Panc1 (cell line): ENCODE measurements at places on chromosomes 12 and 14. TPM values are rescaled to one million over a fixed set of nuclear protein-coding genes. Genes with fewer than 3 reads are reported as not detected.

The PLXNC1 gene
- total RNA-seq, result 0.57 TPM

The DYRK4 gene
- total RNA-seq, result 13.3 TPM

The KRT86 gene
- 1.1 TPM for total RNA-seq

The LRFN5 gene
- 9.8 TPM for total RNA-seq

The CLEC4D gene
- total RNA-seq, result not detected

The ADAMTS20 gene
- not detected for total RNA-seq

DNA sequence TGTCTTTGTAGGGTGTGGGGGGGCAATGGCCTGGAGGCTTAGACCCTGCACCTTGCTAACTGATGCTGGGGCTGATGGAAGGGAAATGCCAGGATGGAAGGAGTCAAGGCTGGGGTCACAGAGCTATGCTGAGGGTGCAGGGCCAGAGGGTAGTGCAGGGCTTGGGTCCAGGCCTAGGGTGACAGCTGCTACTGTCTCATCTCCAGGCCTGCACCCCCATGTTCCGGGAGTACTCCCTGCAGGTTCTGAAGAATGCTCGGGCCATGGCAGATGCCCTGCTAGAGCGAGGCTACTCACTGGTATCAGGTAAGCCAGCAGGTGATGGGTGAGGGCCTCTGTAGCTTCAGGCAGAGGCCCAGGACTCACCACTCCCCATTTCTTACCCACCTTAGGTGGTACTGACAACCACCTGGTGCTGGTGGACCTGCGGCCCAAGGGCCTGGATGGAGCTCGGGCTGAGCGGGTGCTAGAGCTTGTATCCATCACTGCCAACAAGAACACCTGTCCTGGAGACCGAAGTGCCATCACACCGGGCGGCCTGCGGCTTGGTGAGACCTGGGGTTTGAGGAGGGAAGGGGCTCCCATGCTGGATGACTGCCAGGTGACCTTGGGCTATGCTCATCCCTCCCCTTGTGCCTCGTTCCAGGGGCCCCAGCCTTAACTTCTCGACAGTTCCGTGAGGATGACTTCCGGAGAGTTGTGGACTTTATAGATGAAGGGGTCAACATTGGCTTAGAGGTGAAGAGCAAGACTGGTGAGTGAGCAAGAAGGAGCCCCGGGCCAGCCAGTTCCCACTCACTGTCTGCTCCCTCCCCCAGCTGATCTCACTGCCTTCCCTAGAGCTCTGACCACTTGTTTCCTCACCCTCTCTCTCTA, 4.1 kb downstream of the SHMT2 start:
- no peaks in the 10 kb centered on the region; the same call in none of the 2 replicates for H3K36me3 ChIP-seq
- no peak for DNase-seq
- H3K4me3 ChIP-seq, result no peak overlapping the region
- H3K4me1 ChIP-seq, result peaks cover 8% of the 10 kb centered on the region; the same call in 1 of the 2 replicates

DNA sequence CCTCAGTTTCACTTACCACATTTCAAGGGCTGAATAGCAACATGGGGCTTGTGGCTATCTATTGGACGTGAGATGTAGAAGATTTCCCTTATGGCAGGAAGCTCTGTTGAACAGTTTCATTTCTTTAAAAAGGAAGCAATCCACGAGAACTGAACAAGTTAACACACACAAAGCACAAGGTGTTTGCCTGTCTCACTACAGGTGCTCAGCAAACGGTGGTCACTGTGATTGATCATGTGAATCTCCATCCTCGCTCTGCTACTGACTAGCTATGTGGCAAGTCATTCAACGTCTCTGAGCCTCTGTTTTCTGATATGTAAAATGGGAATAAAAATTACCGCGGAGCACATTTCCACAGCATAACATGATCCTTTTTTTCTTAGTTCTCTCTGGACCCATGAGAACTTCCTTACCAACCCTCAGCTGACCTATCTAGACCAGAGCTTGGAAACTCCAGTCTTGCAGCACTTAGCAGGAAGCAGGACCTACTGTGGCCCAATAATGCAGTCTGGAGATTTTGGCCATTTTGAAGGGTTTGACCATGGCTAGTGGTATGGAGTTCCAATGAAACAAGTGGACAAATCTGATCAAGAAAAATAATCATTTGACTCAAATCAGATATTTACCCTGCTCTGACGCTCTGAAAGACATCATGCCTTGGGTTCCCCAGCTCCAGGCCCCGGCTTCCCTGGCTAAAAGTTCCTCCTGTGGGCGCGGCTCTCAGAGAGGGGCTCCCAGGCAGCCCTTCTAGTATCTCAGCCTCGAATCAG, 278.8 kb downstream of the ZFP36L1 start:
- no peak for DNase-seq
- H3K4me3 ChIP-seq, result no peak overlapping the region
- H3K27ac ChIP-seq, result no peak overlapping the region; the same call in 1 of the 2 replicates
- no peaks in the 10 kb centered on the region for H3K4me1 ChIP-seq
- no peaks in the 10 kb centered on the region for H3K36me3 ChIP-seq
- no peaks in the 10 kb centered on the region for H3K27me3 ChIP-seq

- DNase-seq, result no peak
- H3K4me3 ChIP-seq, result no peak overlapping the region
- H3K36me3 ChIP-seq, result no peaks in the 10 kb centered on the region; the same call in 1 of the 2 replicates
- H3K4me1 ChIP-seq, result peaks cover 14% of the 10 kb centered on the region
- no peak overlapping the region; the same call in 1 of the 2 replicates for H3K27ac ChIP-seq
- no peaks in the 10 kb centered on the region for H3K27me3 ChIP-seq
Measured at GRCh38 chr12:54230555-54230954, 41.8 kb upstream of the SMUG1 start.

DNA sequence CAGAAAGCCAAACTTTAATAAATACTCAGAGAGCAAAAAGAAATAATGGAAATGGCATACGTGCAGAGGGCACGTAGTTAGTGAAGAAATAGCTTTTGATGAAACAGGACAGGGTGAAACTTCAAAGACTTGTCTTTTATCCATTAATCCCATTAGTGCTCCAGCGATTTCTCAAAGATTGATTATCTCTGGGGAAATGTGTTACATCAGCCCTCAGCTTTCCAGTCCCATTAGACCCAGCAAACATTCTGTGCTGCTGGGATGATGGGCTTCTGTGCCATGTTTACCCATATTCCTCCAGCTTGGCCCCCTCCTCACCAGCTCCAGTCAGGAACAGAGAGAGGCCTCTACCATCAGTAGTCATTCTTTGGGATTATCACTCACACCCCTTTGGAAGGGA, 113.1 kb downstream of the CACNA1C start:
- no peaks in the 10 kb centered on the region for H3K4me1 ChIP-seq
- no peaks in the 10 kb centered on the region for H3K27me3 ChIP-seq
- no peak overlapping the region for H3K27ac ChIP-seq
- no peak for DNase-seq

GRCh38 chr12:39886106-39886505, 219.8 kb downstream of the SLC2A13 start:
- H3K4me1 ChIP-seq, result no peaks in the 10 kb centered on the region
- H3K4me3 ChIP-seq, result no peak overlapping the region
- DNase-seq, result no peak
- no peak overlapping the region for H3K27ac ChIP-seq

DNA sequence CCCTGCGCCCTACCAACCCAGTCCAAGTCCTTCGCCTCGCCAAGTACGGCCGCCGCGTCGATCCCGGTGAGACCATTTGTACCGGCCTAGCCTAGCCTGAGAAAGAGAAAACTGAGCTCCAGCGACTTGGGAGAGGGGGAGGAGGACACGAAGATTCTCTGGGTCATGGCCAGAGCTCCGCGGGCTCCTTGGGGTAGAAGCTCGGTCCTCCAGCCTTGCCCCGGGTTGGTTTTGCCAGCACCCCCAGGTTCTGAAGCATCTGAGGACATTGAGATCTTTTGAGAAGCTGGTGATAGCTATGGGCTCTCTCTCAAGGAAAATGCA, 7.3 kb downstream of the LHX5 start:
- peak overlapping the region; percentile 23; the same call in 1 of the 2 replicates for H3K4me3 ChIP-seq
- no peaks in the 10 kb centered on the region for H3K36me3 ChIP-seq
- H3K4me1 ChIP-seq, result peaks cover 13% of the 10 kb centered on the region
- DNase-seq, result no peak

DNA sequence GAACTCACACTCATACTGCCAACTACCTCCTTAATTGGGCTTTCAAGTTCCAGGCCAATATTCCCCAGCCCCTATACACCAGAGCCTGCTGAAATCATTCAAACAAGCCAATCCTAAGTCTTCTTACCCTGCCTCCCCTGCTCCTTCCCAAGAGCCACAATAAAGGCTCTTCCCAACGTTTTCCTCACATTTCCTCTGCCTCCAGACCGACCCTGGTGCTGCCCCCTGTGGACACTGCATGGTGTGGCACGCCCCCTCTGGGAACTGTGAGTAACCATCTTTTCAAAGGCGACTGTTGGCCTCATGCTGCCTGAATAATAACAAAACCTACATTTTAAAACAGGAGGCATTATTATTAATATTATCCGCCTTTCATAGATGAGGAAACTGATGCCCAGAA, 111.6 kb upstream of the NOS1 start:
- no peak overlapping the region for H3K27ac ChIP-seq
- H3K4me1 ChIP-seq, result no peaks in the 10 kb centered on the region
- DNase-seq, result no peak
- H3K27me3 ChIP-seq, result no peaks in the 10 kb centered on the region
- H3K4me3 ChIP-seq, result no peak overlapping the region
- no peaks in the 10 kb centered on the region for H3K36me3 ChIP-seq

DNA sequence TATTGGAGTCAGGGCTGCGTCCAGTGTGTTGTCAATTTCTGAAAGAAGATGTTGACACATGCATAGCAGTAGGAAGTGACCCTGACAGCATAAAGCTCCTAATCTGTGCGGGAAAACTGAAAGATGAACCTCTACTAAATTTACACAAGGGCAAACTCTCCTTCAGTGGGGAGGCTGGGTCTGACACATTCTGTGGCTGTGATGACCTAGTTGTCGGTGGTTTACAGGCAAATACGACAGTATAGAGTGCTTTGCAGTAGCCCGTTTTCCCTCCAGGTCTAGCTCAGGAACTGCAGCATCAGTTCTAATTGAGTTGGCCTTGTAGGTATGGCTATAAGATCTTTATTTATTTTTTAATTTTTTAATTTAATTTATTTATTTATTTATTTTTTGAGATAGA, 14.8 kb upstream of the GABARAPL1 start:
- DNase-seq, result no peak
- H3K27me3 ChIP-seq, result no peaks in the 10 kb centered on the region
- no peaks in the 10 kb centered on the region for H3K4me1 ChIP-seq

GRCh38 chr12:3247077-3247476, 169.9 kb downstream of the TSPAN9 start:
- H3K27me3 ChIP-seq, result no peaks in the 10 kb centered on the region
- DNase-seq, result no peak
- H3K4me1 ChIP-seq, result no peaks in the 10 kb centered on the region

- H3K27ac ChIP-seq, result peak overlapping the region; percentile 84
- H3K4me3 ChIP-seq, result peak overlapping the region; percentile 57
- peaks cover 34% of the 10 kb centered on the region for H3K4me1 ChIP-seq
- H3K27me3 ChIP-seq, result no peaks in the 10 kb centered on the region
Measured at GRCh38 chr12:1531654-1532374, 62.6 kb downstream of the FBXL14 start.

GRCh38 chr12:52059582-52060497, 8.6 kb downstream of the NR4A1 start:
- no peak overlapping the region for H3K27ac ChIP-seq
- no peak for DNase-seq
- H3K36me3 ChIP-seq, result no peaks in the 10 kb centered on the region
- H3K27me3 ChIP-seq, result no peaks in the 10 kb centered on the region
- H3K4me3 ChIP-seq, result no peak overlapping the region

- no peaks in the 10 kb centered on the region for H3K36me3 ChIP-seq
- no peak for DNase-seq
- peaks cover 30% of the 10 kb centered on the region for H3K4me1 ChIP-seq
- peak overlapping the region; percentile 86 for H3K27ac ChIP-seq
- no peaks in the 10 kb centered on the region for H3K27me3 ChIP-seq
Measured at GRCh38 chr12:31589598-31589903, 1.4 kb downstream of the DENND5B start.

DNA sequence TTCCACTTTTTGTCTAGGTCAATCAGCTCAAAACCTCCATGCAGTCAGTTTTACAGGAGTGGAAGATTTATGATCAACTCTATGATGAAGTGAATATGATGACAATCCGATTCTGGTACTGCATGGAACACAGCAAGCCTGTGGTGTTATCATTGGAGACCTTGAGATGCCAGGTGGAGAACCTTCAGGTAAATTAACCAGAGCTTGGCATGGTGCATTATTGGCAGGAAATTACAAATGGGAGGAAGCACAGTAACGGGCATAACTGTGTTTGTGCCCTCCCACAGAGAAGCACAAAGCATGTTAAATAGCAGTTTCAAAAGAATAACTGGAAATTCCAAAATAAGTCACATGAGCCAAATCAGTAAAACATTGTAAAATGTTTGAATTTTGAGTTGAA, 135.6 kb downstream of the ESR2 start:
- H3K27ac ChIP-seq, result no peak overlapping the region
- DNase-seq, result no peak
- no peak overlapping the region for H3K4me3 ChIP-seq
- H3K36me3 ChIP-seq, result no peaks in the 10 kb centered on the region
- H3K4me1 ChIP-seq, result no peaks in the 10 kb centered on the region

DNA sequence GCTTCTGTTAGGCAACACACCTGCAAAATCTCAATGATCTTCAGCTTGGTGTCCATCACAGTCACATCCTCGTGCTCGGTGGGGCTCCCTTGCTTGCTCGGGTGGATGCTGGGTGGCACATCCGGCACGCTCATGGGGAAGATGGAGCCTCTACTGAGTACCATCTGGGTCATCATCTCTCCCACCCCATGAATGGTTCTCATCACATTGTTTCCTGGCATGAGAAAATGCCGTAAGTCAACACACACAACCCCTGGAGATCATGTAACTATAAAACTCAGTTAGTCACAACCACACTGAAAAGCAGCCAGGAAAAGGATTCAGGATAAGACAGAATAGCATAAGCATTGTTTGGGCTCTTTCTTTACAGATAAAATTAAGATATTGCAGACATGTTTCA, 201.1 kb downstream of the ITPR2 start:
- H3K4me3 ChIP-seq, result no peak overlapping the region
- DNase-seq, result no peak
- H3K4me1 ChIP-seq, result peaks cover 9% of the 10 kb centered on the region
- no peaks in the 10 kb centered on the region for H3K36me3 ChIP-seq
- H3K27me3 ChIP-seq, result no peaks in the 10 kb centered on the region
